ELF-1 (cell line): ENCODE measurements at places on chromosomes 7 and 10.
A peak's percentile ranks its signal among the peaks of the same experiment; 100 is the strongest.

GRCh38 chr7:6392712-6393666 lies 54.8 kb downstream of the DAGLB start:
- DNase-seq: no peak

GRCh38 chr10:119319161-119319919 lies 112.0 kb downstream of the GRK5 start:
- no peak for DNase-seq

- no peak for DNase-seq
Measured at GRCh38 chr7:49174396-49174795, 250.0 kb downstream of the CDC14C start.

DNA sequence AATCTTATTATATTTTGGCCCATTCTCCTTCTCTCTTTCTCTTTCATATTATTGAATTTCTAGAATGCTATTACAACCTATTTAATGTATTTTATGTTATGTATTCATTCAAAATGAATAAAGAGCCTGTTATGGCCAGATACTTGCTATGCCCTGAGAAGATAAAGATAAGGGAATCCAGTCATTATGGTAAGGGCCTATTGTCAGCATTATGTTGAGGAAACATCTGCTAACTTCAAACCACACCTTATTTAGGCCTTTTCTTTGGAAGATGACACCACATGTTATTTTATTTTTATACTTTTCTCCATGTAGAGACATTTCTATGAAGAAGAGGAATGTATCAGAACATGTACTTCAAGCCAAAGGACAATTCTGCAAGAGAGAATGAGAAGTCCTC lies 60.5 kb upstream of the MPP7 start:
- no peak for DNase-seq

GRCh38 chr10:87961314-87961713 lies 97.9 kb downstream of the PTEN start:
- no peak for DNase-seq

GRCh38 chr10:119456435-119456810 lies 86.1 kb downstream of the RGS10 start:
- no peak for DNase-seq

DNA sequence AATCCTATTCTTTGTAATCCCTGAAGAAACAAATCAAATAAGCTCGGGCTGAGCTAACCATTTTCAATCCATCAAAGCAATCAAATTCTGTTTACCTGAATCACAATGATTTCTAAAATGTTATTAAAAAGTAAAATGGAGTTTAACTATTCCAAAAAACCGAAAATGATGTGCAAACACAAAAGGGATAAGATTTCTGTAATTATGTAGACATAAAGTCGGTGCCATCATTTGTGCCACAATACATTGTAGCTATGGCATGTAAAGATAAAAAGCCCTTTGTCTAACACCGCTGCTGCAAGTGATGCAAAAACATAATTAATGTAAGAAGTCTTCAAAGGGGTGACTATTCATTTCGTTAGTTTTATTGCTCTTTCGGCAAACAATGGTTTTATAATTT lies 125.1 kb upstream of the FAM204A start:
- no peak for DNase-seq

DNA sequence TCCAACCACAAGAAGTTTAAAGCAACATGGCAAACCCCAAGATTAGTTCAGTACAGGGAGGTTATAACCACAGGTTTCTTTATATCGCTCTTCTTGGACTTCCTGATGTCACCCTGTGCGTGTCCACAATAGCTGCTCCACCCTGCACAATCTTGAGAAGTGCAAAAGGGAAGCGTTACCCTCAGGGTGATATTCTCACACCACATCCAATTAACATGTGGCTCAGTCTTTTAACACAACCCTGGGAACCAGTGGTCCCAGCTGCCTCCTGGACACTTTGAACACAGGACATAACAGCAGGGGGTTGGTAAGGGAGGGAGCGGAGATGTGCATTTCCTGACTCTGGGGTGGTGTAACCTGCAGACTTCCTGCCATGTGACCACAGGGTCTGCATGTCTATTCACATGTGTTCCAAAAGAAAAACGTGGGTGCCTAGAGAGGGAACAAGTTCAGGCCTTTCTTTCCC lies 64.6 kb downstream of the GSAP start:
- peak; percentile 60 for DNase-seq

GRCh38 chr10:125415006-125415633 lies 254.8 kb upstream of the CTBP2 start:
- DNase-seq: no peak

DNA sequence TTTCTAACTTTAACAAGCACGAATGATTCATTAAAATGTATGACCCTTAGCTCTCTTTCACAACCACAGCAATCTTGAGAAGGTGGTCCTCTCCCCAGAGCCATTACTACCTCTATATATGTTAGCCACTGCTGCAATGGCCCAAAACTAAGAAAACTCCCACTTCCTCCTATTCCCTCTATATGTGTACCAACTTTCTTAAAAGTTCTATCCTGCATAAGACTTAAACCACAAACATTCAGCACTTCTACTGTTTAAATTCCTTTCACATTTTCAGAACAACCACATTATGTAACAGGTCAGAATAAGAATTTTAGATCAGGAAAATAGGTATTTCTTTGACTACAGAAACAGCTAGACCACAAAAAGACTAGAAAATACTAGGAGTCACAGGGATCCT lies 36.2 kb downstream of the WASL start:
- no peak for DNase-seq

- DNase-seq: no peak
Measured at GRCh38 chr7:28920424-28920823, 37.7 kb downstream of the TRIL start.

- no peak for DNase-seq
Measured at GRCh38 chr7:13822678-13823077, 166.8 kb downstream of the ETV1 start.

DNA sequence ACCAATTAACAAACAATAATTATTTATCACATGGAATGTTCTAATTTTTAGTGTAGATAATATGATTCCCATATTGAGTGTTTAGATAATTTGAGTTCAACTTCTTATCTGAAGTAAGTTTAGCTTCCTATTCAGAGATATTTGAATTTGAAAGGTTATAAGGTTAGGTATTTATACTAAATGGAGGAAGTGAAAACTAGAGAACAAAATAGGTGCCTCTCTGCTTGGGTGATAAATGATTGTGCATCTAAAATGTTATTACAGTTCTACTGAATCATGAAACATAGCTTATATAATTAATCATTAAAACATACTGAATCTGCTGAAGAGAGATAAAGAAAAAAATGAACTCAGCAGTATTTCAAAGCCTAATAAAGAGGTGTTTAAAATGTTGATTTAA lies 1174.3 kb downstream of the XPNPEP1 start:
- no peak for DNase-seq
